Osteocyte (in vitro differentiated cells): ENCODE measurements at places on chromosomes 2 and 18.

- H3K36me3 ChIP-seq = no peaks in the 10 kb centered on the region
- peaks cover 6% of the 10 kb centered on the region for H3K27me3 ChIP-seq
- H3K4me1 ChIP-seq = peaks cover 6% of the 10 kb centered on the region
- no peak overlapping the region for H3K4me3 ChIP-seq
- no peak overlapping the region for H3K27ac ChIP-seq
- DNase-seq = no peak
These were observed 208.3 kb upstream of the FANCL start for GRCh38 chr2:58449286-58450010.

DNA sequence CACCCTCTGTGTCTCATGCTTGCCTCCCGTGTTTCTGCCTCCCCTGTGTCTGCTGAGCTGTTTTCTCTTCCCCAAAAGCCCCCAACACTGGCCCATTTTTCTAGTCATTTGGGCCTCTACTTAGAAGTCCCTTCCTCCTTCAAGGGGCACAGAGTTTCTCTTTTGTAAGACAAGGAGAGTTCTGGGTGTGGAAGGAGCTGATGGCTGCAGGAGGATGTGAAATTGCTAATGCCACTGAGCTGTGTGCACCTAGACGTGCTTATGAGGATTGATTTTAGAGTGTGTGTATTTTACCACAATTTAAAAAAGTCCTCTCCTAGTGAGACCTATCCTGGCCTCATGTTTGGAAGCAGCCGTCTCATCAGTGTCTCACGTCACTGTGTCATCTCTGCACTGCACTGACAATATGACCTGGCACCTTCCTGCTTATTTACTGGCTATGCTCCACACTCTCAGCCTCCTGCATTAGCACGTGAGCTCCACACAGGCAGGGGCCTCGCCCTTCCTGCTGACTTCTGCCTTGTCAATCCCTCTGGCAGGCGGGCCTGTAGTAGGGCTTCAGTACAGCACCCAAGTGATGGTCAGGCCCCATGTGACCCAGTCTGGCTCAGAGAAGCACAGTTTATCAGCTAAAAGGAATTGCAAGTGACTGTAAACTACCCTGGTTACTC is 8.0 kb upstream of the MBP start:
- H3K4me1 ChIP-seq = peaks cover 10% of the 10 kb centered on the region
- DNase-seq = no peak
- H3K27ac ChIP-seq = no peak overlapping the region
- H3K4me3 ChIP-seq = no peak overlapping the region
- peaks cover 3% of the 10 kb centered on the region for H3K36me3 ChIP-seq

GRCh38 chr2:174446531-174446930 is 40.3 kb downstream of the GPR155 start:
- no peak for DNase-seq
- H3K4me1 ChIP-seq = peaks cover 25% of the 10 kb centered on the region
- H3K4me3 ChIP-seq = no peak overlapping the region
- H3K36me3 ChIP-seq = peaks cover 8% of the 10 kb centered on the region
- no peaks in the 10 kb centered on the region for H3K27me3 ChIP-seq

DNA sequence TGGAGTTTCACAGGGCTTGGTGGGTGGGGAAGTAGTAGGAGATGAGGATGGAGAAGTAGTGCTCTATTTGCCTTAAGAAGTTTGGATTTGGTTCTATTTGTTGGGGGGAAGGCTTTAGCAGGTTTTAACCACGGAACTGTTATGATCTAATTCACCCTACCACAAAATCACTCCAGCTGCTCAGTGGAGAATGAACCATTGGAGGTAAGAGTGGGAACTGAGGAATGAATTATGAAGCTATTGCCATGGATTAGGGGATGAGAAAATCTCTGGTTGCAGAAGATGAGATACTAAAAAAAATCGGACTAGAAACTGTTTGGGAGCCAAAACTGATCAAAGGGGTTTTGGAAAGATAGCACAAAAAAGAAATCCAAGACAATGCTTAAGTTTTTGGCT is 488.9 kb downstream of the DLGAP1 start:
- H3K27me3 ChIP-seq = peaks cover 2% of the 10 kb centered on the region
- H3K27ac ChIP-seq = no peak overlapping the region
- no peak for DNase-seq
- peaks cover 4% of the 10 kb centered on the region for H3K4me1 ChIP-seq

- no peak overlapping the region for H3K4me3 ChIP-seq
- peaks cover 4% of the 10 kb centered on the region for H3K4me1 ChIP-seq
- no peak overlapping the region for H3K27ac ChIP-seq
- H3K27me3 ChIP-seq = no peaks in the 10 kb centered on the region
- DNase-seq = no peak
- H3K36me3 ChIP-seq = peaks cover 5% of the 10 kb centered on the region
These were observed 44.6 kb upstream of the B3GNT2 start for GRCh38 chr2:62151306-62151638.

DNA sequence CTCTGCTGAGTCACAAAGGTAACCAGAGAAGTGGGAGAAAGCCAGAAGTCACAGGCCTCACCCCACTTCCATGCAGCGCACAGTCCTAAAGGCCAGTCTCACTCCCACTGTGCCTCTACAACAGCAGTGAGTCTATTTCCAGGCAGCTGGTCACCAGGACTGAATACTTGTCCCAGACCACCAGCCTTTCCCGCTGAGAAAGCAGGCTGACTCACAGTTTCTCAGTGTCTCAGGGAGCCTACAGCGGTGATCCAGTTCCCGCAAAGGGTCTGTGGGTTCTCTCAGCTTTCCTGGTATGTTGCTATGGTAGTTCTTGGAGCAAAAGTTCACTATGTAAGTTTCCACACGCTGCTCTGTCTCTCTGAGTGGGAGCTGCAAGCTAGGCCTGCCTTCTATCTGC is 622.5 kb downstream of the RNF144A start:
- H3K4me3 ChIP-seq = no peak overlapping the region
- no peak overlapping the region for H3K27ac ChIP-seq
- no peaks in the 10 kb centered on the region for H3K36me3 ChIP-seq
- no peaks in the 10 kb centered on the region for H3K27me3 ChIP-seq
- no peaks in the 10 kb centered on the region for H3K4me1 ChIP-seq
- DNase-seq = no peak
